SW 1271 (cell line): ENCODE measurements at places on chromosomes 16 and 17.

DNA sequence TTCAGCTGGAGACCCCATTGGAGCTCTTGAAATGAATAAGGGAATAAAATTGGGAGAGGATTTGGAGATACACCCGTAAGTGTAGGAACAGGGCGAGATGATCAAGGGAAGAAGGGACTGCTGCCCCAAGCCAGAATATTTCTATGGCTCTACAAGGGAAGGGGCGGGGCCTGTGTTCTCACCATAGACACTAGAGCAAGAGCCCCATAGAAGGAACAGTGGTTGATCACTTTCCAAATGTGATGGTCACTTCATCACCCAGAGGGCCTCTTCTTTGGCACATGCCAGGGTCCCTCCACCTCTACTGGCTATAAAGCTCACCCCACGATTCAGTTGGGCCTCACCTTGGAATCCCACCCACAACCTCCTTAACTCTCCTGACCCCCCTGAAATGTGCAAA, 25.0 kb downstream of the GPRC5B start:
- DNase-seq = no peak

GRCh38 chr17:32320847-32321246, 21.1 kb downstream of the C17orf75 start:
- DNase-seq = no peak

DNA sequence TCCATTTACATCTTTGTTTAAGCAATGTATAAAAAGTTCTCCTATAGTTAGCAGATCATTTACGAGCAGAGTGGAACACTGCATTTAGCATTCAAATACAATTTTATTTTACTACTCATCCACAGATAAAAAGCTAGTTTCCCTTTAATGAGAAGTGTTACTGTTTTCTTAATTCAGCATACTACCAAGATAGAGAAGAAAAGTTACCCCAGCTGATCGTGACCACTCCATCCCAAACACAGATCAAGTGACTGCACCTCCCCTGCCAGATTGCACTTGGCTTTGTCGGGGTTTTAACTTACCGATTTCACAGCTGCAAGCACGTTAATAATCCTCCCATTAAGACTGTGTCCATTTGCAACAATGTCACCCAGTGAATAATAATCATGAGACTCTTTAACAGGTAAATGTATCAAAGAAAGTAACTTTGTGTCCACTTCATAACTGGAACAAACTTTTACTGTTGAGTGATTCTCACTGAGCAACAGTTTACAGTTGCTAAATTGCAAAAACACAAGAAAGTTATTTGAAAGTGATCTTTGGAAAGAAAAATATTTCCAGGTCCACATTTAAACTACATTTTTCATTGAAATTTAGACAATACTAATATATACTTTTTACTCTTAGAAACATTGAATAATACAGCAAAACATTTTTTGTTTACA, 14.4 kb downstream of the MEIOB start:
- DNase-seq = no peak

- DNase-seq = no peak
Observed at GRCh38 chr16:17926866-17927399, 409.6 kb downstream of the NPIPA8 start.

DNA sequence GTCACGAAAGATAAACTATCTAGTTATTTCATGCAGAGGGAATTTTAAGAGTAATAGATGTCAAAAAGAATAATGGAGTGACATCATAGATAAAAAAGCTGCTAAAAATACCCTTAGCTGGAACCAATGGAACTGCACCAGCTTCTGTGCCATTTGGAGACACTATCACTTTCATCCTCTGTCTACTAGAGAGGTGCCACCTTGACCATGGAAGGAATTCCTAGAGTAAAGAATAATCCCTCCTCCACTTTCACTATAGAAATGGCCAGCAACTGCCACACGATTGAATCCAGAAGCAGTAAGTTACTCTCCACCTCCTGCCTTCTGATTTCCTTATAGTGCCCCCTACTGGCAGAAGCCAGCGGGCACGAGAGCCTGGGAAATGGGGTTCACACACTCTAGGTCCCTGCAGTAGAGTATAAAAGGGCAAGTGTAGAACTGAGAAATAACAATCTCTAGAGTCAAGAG, 2.8 kb upstream of the ALDH3A2 start:
- no peak for DNase-seq

DNA sequence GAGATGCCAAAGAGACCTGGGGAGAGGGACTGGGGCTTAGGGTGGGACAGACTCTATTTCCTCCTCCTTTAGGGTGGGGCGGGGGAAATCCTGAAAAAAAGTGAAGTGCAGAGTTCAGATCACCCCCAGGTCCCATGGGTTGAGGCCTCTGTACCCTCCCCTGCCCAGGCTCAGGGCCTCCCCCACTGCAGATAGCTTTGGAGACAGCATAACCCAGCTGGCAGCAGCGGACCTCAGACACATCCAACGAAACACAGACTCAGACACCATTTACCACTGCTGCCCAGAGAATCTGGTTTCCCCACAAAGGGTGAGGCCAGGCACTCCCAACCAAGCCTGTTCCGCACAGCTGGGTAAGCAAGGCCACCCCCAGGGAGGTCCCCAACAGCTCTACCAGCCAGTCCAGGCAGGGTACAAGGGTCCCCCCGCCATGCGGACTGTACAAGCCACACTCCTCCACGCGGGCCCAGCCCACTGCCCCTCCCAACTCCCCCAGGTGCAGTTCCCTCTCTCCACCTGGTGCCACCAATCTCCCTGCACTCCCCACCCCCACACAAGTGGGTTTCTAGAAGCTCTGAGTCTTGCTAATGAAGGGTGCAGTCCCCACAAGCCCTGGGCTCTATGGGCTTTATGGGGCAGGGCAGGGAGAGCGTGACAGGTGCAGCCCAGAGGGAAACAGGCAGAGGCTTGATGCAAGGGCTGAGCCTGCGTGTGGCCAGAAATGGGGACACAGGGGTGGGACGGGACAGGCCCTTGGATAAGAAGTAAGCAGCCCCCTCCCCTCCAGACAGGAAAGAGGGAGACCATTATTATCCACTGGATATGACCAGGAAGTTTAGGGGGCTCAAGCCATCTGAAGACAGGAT, 8.9 kb downstream of the RHBDF2 start:
- DNase-seq = no peak

DNA sequence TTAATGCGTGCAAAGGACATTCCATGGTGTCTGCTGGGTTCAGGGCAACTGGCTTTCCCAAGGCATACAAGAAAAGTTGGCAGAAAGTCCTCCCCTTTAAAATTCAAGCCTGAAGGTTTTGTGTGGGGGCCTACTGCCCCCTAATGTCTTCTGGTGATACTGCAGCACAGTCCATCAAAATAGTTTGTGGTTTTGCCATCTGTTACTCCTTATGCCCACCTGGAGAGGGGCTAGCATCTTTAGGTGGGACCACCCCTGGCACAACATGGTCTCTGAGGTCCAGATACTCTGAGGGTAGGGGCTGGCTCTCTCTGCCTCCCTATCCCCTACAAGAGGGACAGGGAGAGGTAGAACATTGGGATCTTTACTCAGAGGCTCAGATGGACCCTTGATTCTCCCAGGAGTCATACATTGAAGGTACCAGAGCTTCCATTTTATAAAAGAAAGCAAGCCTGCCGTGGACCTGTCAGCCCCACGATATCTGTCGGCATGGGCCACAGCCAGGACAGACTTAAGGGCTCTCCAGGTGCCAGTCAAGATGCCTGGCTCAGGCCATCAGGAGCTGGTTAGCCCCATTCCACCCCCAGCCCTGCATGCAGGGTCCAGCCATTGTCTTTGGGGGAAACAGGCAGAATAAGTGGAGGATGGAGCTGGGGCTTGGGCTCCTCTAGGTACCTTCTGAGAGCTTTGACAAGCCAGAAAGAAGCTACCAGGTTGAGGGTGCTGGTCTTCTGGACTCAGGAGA, 6.3 kb downstream of the ESRP2 start:
- peak; percentile 19 for DNase-seq

- DNase-seq = no peak
Observed at GRCh38 chr17:45735488-45735887, 48.6 kb upstream of the CRHR1 start.

DNA sequence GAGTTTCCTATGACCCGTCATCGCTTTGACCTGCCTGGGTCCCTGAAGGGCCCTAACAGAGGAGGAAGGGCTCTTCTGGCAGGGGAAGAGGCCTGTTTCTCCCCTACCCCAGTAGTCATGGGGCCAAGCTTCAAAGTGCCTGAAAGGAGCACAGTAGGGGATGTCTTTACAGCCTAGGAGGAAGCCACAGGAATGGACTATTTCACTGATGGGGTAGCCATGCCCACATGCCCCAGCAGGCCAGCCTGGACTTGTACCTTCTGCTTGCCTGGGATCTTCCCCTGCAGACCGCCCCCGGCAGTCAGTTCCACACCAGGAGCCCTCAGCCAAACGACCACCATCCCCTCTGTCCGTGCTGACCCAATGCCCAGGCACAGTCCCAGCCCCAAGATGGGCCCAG, 41.8 kb upstream of the PEMT start:
- no peak for DNase-seq

DNA sequence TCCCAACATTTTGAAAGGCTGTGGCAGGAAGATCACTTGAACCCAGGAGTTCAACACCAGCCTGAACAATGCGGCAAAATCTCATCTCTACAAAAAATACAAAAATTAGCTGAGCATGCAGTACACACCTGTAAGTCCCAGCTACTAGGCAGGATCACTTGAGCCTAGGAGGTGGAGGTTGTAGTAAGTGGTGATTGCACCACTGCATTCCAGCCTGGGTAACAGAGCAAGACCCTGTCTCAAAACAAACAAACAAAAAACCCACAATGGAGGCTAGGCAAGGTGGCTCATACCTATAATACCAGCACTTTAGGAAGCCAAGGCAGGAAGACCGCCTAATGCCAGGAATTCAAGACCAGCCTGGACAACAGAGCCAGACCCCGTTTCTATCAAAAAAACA, 12.0 kb downstream of the APPBP2 start:
- no peak for DNase-seq

DNA sequence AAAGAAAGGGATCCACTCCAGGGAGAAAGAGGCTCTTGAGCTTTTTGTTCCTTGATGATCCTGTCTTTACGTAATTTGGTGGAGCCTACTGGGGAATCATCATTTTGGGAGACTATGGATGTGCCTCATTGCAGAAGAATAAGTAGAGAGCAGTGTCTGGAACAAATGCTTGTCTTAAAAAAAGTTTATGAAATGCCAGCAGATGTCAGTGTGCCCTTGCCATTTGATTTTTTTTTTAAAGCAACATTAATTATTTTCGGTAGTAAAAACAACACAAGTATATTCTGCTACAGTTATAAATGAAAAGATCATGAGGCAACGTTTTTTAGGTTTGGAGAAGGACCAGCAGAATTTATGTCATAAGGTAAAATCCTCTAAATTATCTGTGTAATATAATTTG, 934.8 kb upstream of the EEF2KMT start:
- DNase-seq = no peak

- no peak for DNase-seq
Observed at GRCh38 chr16:50244140-50244503, 22.2 kb upstream of the ADCY7 start.
